Activated CD4-positive, alpha-beta T cell treated with anti-CD3 and anti-CD28 coated beads for 48 hours (primary cell): ENCODE measurements at places on chromosomes 3 and 15.

GRCh38 chr15:29528276-29528675 is 258.7 kb upstream of the NSMCE3 start:
- DNase-seq: no peak

DNA sequence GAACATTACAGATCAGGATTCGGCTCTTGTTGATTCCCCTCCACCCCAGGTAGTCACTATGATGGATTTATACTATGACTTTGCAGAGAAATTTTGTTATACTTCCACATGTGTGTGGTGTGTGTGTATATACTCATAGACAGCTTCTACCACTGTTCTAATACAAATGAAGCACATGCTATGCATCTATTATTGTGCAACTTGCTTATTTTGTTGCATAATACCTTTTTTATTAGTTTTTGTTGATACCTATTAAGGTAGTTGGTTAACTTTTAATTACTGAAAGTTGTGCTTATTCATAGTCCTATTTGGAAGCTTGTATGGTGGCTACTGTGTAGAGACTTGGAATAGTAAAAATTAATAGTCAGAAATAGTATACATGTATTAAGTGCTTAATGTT is 140.6 kb downstream of the CACNA2D3 start:
- DNase-seq: no peak

DNA sequence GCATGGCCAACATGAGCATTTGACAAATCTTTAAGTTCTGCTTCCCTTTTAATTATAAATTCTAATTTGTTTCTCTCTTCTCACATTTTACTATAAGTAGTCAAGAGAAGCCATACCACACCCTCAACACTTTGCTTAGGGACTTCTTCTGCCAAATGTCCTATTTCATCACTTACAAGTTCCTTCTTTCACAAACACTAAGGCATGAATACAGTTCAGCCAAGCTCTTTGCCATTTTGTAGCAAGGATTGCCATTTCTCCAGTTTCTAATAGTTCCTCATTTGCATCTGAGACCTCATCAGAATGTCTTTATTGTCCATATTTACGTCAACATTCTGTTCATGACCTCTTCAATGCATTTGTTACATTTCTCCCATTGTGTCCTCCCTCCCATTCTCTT is 29.4 kb downstream of the SLC22A14 start:
- DNase-seq: no peak

DNA sequence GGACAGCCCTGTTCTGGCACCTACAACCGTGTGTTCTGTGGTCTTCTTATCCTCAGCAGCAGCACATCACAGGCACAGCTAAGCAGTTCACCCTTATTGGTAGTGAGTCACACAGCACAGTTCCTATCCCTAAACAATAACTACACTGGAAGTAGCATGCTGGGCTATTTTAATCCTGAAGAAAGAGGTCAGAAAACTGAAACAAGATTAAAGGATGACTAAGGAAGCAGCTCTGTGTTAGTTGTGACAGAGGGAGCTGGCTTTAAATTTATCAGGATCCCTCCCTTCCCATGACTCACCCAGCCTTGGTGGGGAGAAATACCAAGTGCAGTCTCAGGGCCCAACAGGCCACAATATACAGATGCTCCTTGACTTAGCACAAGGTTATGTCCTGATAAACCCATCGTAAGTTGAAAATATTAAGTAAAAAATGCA is 144.3 kb downstream of the ERC2 start:
- DNase-seq: no peak
